ENCODE measurements at places on chromosomes 6 and 20.

DNA sequence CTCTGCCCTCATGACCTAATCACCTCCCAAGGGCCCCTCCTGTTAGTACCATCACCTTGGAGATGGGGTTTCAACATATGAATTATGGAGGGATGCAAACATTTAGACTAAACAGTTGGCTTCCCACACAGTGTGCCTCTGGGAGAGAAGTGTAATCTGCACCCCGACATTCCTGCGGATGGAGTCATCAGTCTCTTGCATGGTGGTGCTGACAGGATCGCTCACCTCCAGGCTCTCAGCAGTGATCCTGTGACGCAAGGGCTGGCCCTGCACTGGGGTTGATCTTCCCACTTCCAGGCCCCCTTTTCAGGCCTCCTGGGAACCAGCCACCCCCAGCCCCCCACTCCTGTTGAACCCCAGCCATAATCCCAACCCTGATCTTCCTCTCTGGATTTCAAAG is 16.0 kb upstream of the PI16 start:
- DNase-seq, result no peak

DNA sequence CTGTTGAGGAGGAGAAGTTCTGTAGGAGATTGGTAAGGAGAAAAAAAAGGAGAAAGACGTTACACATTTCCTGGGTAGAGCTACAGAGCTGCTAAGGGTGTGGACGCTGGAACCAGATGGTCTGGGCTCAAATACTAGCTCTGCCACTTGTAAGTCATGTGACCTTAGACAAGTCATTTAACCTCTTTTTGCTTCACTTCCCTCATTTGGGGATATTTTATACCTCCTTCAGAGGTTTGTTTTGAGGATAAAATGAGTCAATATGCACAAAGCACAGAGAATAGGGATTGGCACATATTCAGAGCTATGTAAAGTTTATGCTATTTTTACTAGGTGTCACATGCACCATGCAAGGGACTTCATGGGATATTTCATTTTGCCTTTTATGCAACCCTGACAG is 708.8 kb downstream of the DHX35 start:
- no peak for DNase-seq

GRCh38 chr6:110476046-110476849 is at the start of gene SLC22A16:
Gene SLC22A16 (minus strand): TSS chr6:110476613. CDS start chr6:110476574, 39 bp downstream.
- no peak for DNase-seq

GRCh38 chr20:45051204-45052060 is 49.5 kb downstream of the KCNS1 start:
- DNase-seq, result no peak

DNA sequence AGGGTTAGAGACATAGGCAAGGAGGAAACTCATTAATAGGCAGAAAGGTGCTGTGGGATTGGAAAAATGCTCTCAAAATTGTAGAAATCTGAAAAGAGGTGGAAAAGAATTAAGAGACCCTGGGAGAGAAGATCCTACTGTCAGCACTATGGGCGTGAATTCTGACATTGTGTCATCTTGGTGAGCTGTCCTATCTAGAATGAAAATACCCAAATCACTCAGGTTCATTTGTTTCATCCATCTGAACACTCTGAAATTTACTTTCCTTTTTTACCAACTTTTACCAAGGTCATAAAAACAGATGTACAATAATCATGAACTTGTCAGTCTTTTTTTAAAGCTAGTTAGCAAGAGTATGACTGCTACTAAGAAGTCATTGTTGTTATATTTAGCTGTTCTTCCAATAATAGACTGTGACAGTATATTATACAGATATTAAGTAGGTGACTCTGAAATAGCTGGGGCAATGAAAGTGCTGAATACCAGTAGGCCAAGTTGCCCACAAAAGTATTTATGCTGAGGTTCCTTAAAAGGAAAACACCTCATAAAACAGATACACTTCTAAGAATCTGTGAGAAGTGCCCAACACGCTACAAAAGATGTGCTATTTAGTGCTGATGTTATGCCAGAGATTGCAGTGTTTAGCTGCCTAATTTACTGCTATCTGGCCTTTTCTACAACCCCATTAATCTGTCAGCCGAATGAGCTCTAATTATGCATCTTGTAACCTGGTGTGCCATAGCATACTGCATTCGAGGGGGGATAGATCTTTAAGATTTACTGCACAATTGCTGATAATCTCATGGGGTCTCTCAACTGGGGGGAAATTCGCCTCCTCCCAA is 217.5 kb upstream of the SUPT3H start:
- DNase-seq, result no peak

DNA sequence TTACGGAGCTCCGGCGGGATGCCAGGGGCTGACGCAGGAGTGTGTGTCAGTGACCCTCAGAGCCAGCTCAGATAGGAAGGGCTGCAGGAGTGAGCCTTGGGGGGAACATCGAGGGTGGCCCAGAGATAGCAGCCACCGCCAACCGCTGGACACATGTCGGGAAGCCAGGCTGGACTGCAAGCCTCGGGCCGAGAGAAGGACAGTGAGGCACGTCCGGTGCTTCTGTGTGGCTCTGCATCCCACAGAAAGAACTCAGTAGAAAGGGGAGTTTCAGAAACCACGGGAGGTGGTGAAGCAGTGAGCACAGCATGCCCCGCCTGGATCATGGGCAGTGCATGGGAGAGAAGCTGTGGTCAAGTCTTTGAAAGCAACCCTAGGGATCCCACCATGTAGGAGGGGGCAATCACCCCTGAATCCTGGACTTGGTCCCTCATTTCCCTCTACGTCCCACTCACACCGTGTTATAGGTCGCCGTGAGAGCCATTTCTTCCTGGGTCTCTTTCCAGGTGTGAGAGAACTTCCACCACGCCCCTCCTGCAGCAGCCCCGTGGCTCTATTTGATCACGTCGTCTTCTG is 383.7 kb upstream of the CDH4 start:
- no peak for DNase-seq

GRCh38 chr6:70124882-70125545 is 177.9 kb downstream of the COL9A1 start:
- DNase-seq, result no peak

GRCh38 chr20:47667531-47668312 is 117.6 kb downstream of the SULF2 start:
- no peak for DNase-seq

DNA sequence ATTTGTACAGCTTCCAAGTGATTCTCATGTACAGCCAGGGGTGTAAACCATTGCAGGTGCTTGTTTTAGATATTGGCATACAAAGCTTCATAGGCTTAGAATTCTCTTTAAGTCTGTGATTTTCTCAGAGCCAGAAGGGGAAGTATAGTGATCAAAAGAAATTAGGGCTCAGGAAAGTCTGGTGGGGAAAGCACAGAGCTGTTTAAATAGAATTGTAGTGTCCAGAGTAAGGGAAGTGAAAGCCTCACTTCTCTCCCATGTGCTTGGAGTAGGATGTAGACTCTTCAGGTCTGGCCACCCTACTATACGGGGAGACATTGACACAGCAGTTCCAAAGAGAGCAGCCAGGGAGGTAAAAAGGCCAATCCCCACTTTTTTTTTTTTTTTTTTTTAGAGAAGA is 10.4 kb downstream of the GCNT2 start:
- no peak for DNase-seq

DNA sequence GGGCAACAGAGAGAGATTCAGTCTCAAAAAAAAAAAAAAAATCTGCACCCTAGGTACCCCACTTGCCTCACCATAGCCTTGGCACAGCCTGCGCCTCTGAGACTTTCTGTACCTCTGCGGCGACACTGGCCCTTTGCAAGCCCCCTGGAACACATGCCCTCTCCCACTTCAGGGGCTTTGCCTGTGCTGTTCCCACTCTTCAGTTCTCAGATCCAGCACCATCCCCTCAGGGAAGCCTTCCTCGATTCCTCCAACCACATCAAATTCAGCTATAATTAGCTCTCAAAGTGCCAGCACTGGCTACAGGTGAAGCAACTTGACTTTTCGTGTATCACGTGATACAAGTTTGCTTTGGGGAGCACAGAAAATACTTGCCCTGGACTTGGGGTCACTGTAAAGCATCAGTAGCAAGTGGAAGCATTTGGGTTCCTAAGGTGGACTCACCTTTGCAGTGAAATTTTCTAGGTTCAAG is 2.1 kb upstream of the UBE2V1 start:
- DNase-seq, result no peak

- DNase-seq, result no peak
Measured at GRCh38 chr20:48459722-48460395, 367.9 kb downstream of the PREX1 start.

DNA sequence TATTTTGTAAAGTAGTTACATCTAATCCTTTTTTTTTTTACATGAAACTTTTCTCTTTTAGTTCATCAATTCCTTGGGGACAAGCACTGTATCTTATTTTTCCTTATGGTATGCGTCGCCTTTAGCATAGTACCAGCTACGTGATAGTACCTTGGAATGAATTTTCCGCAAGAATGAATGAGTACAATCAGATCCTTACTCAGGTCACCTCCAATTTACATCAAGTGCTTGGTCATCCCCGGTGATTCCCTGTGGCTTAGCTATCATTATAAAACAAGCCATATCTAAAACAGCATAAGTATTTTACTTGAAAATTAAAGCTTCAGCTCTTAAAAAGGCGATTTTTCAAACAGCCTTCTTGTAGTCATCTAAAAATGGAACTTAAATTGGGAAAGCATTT is 680.4 kb upstream of the MAP3K7 start:
- no peak for DNase-seq

- DNase-seq, result no peak
Measured at GRCh38 chr6:34331371-34332050, 61.0 kb downstream of the NUDT3 start.

DNA sequence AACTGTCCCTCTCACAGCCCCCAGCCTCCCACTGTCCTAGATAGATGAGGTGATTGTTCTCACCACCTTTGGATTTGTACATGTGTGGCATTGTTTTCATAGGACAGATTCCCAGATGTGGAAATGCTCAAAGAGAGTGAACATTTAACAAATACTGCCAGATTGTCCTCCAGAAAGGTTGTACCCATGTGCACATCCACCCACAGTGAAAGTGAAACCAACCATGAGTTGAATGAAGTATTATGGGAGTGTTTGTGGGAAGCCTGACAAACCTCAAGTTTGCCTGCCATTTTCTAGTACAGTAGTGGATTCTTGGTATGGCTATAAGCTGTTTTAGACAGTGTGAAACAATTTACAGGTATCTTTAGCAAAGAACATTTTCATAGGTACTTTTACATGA is 42.7 kb downstream of the ANKRD6 start:
- no peak for DNase-seq

DNA sequence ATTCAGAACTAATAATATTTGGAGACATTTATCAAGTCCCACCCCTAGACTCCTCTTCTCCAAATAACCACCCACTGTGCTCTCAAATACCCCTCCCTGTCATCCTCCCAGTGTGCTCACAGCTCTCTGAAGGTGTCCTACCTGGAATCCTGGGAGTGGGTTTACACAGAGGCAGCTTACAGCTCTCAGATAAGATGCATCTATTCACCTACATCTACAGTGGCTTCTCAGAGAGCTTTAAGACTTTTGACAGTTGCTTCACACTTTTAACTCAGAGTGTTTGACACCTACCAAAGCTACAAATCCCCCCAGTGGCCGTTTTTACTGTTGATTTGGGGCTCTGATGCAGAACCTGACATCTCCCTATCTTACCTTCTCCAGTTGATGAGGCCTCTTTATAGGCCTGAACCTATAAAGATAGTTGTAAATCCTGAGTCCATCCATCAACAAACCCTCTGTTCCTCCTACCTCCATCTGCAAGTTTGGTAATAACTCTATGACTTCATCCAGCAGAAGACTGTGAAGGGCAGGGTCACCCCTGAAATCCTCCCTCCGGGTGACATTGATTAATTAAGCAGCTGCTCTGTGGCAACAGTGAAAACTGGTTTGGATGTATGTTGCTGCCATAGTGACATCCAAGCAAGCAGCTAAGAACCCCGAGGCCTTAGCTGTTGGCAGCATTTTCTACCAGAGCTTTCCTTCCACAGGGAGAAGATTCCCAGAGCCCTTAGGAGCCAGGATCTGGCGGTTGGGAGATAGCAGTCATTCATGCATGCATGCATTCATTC is 226.1 kb upstream of the RREB1 start:
- no peak for DNase-seq

GRCh38 chr20:58976061-58976730 is 4.9 kb upstream of the NELFCD start:
- no peak for DNase-seq

DNA sequence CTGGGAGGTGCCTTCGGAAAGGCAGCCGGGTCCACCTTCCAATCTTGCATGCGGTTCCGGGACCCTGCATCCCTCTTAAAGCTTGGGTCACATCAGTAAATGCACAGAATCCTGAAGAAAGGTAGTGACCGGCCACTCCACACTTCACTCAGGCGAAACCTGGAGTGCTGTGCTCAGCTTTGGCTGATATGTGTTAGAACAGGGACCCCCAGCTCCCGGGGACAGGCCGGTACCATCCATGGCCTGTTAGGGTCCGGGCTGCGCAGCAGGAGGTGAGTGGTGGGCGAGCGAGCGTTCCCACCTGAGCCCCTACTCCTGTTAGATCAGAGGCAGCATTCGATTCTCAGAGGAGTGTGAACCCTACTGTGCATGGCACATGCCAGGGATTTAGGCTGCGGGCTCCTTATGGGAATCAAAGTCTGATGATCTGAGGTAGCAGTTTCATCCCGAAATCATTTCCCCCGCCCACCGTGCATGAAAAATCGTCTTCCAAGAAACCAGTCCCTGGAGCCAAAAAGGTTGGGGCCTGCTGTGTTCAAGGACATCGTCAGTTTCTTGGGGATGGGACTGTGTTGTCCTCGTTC is 143.0 kb downstream of the ERMARD start:
- DNase-seq, result no peak

DNA sequence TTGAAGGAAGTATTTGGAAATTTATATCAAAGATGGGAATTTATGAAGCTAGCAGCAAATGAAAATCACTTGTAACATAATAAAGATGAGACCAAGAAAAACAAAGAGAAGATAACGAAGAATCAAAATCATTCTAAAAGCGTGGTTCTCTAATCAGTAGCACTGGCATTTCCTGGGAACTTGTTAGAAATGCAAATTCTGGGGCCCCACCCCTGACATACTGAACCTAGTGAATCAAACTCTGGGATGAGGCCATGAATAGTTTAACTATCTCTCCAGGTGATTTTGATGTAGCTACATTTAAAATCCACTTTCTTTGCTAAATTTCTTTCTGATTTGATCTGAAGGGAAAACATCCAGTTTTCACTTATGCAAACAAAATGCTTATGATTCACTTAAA is 1075.6 kb downstream of the HACE1 start:
- DNase-seq, result no peak

DNA sequence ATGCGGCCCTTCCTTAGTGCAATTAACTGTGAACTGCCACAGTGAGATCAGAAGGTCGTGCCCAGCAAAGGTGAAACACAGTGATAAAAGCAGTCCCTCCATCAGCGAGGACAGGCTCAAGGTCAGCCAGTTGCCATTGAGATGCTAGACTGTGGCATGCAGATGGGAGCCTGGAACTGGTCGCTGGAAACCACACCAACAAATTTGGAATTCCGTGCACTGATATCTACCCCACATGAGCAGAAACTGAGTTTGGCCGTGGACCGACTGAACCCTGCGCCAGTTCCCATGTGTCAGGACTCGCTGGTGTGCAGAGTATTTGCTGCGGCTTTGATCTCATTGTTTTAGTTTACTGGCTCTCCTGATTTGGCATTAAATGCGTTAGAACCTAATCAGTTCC is 125.6 kb upstream of the QKI start:
- DNase-seq, result no peak

Data from esophagus squamous epithelium (tissue), 5 donors.